ENCODE measurements at places on chromosomes 5 and 9. TPM values are rescaled to one million over a fixed set of nuclear protein-coding genes. Genes with fewer than 3 reads are reported as not detected.

CNTNAP3 gene
- polyA plus RNA-seq, result 0.96 TPM

DAPK1 gene
- polyA plus RNA-seq, result 14.0 TPM

CDKN2A gene
- 0.52 TPM for polyA plus RNA-seq

TTC16 gene
- polyA plus RNA-seq, result not detected

PDE6A gene
- 0.06 TPM for polyA plus RNA-seq

ENTPD2 gene
- polyA plus RNA-seq, result 0.17 TPM

LCN15 gene
- polyA plus RNA-seq, result not detected

MCC gene
- polyA plus RNA-seq, result 9.4 TPM

NANS gene
- polyA plus RNA-seq, result 52.2 TPM

EFNA5 gene
- 0.14 TPM for polyA plus RNA-seq

IL7R gene
- 1.0 TPM for polyA plus RNA-seq

ECM2 gene
- 11.6 TPM for polyA plus RNA-seq

MARCHF11 gene
- not detected for polyA plus RNA-seq

HACD4 gene
- 0.25 TPM for polyA plus RNA-seq

KCNV2 gene
- not detected for polyA plus RNA-seq

PNPLA7 gene
- polyA plus RNA-seq, result 1.0 TPM

OR1Q1 gene
- polyA plus RNA-seq, result not detected

NPDC1 gene
- 14.5 TPM for polyA plus RNA-seq

C5orf46 gene
- polyA plus RNA-seq, result not detected

SNCB gene
- not detected for polyA plus RNA-seq

CBY3 gene
- not detected for polyA plus RNA-seq

IFNA21 gene
- polyA plus RNA-seq, result not detected

IRGM gene
- not detected for polyA plus RNA-seq

SLC6A3 gene
- polyA plus RNA-seq, result not detected

MAMDC2 gene
- 1.3 TPM for polyA plus RNA-seq

KIF20A gene
- polyA plus RNA-seq, result 2.5 TPM

NTRK2 gene
- 0.26 TPM for polyA plus RNA-seq

FCN2 gene
- 118 TPM for polyA plus RNA-seq

SLC34A3 gene
- polyA plus RNA-seq, result not detected

CD72 gene
- 2.2 TPM for polyA plus RNA-seq

MSX2 gene
- 0.09 TPM for polyA plus RNA-seq

OSTF1 gene
- polyA plus RNA-seq, result 26.9 TPM

C9orf152 gene
- polyA plus RNA-seq, result 0.29 TPM

PCDHA6 gene
- polyA plus RNA-seq, result not detected

CTNND2 gene
- 0.21 TPM for polyA plus RNA-seq

ARID3C gene
- polyA plus RNA-seq, result 1.1 TPM

PCDHA12 gene
- polyA plus RNA-seq, result not detected

PCDHB11 gene
- 0.08 TPM for polyA plus RNA-seq

SHB gene
- polyA plus RNA-seq, result 10.4 TPM

CAMSAP1 gene
- polyA plus RNA-seq, result 3.9 TPM

PCDHGB1 gene
- 0.11 TPM for polyA plus RNA-seq

FBXL7 gene
- polyA plus RNA-seq, result 0.24 TPM

NMUR2 gene
- polyA plus RNA-seq, result not detected

UBAP1 gene
- polyA plus RNA-seq, result 21.2 TPM

PCDHGB7 gene
- polyA plus RNA-seq, result 0.78 TPM

TAF11L5 gene
- polyA plus RNA-seq, result not detected

PCDHB14 gene
- polyA plus RNA-seq, result 0.23 TPM

SEMA5A gene
- 1.4 TPM for polyA plus RNA-seq

ADGRD2 gene
- not detected for polyA plus RNA-seq

RNF130 gene
- 93.1 TPM for polyA plus RNA-seq

LMX1B gene
- not detected for polyA plus RNA-seq

TMEM215 gene
- polyA plus RNA-seq, result not detected

GABRA1 gene
- not detected for polyA plus RNA-seq

MAP1B gene
- 3.2 TPM for polyA plus RNA-seq

GLDC gene
- polyA plus RNA-seq, result 26.7 TPM

TTLL11 gene
- 1.4 TPM for polyA plus RNA-seq

Data from liver (tissue), 10 donors.